CD4-positive, alpha-beta T cell (primary cell): ENCODE measurements at places on chromosomes 16 and 17.

GRCh38 chr16:67000384-67001351 lies 12.3 kb downstream of the CES4A start:
- DNase-seq, result peak; percentile 23

- peak; percentile 41 for DNase-seq
Observed at GRCh38 chr17:44362949-44363612, 572 bp downstream of the FAM171A2 start.

- DNase-seq, result no peak
Observed at GRCh38 chr17:49373115-49373514, 11.1 kb upstream of the ZNF652 start.

- DNase-seq, result no peak
Observed at GRCh38 chr17:70521821-70522256, 352.5 kb downstream of the KCNJ2 start.

GRCh38 chr16:75506574-75506973 lies 11.3 kb upstream of the CHST6 start:
- DNase-seq, result no peak

- DNase-seq, result peak; percentile 47
Observed at GRCh38 chr16:4664538-4665418, 28.6 kb upstream of the NUDT16L1 start.

DNA sequence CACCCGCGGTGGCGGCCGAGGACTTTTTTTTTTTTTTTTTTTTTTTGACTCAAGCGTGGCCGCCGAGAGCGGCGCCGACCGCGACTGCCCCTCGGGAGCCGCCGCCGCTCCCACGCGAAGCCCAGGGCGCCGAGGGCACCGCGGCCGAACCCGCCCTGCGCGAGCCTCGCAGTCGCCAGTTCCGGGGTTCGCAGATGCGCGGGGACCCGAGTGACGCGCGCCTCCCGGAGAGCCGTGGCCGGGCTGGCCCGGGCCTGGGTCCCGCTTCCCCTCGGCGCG lies 1.1 kb downstream of the METRNL start:
- no peak for DNase-seq

DNA sequence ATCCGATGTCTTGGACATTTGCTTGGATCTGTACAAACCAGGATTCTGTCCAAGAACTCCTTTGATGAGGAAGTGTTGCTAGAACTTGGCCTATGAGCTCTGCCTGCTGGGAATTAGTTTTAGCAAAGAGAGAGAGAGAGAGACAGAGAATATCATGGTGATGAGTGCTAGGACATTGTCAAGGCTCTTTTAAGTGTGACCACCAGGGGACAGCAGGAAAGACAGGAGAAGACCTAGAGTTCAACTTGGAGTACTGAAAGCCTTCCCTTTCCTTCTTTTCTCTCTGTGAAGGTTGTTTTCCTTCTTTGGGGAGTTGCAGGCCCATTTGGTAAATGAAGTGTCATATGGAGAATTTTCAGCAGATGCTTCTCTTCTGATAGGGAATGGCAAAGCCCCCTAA lies 389.2 kb upstream of the HSBP1 start:
- DNase-seq, result no peak
